Stimulated activated CD4-positive, alpha-beta T cell treated with anti-CD3 and anti-CD28 coated beads, TNF-alpha, amount 100 ng/mL, for 4 hours (primary cell): ENCODE measurements at places on chromosomes 3 and 15.

DNA sequence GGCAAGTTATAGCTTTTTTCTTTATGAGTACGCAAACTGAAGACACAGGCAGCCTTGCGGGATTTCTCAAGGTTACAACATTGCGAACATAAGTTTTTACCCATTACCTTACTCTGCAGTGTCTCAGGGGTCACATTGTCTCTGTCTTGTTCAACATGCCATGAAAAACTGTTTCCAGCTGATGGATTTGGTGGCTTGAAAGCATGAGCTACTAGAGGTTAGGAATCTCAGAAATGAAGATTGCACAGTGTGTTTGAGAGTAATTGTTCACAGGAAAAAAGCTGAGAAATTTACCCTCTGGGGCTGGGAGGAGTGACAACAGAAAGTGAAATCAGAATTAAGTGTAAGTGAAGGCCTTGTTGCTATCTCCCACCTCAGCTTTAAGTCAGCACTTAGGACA lies 568.6 kb downstream of the TAFA4 start:
- no peak for DNase-seq

DNA sequence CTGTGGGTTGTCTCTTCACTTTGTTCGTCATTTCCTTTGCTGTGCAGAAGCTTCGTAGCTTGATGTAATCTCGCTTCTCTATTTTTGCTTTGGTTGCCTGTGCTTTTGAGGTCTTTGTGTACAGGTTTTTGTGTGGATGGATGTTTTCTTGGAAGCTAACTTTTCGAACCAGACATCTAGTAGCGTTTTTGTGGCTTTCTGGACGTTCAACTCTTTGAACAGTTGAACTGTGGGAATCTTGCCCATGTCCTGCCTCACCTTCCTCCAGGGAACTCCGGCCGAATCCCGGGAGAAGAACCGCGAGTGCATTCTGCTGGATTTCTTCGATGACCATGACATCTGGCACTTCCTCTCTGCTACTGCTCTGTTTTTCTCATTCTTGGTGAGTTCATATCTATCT lies 70.6 kb downstream of the USF3 start:
- DNase-seq, result no peak

DNA sequence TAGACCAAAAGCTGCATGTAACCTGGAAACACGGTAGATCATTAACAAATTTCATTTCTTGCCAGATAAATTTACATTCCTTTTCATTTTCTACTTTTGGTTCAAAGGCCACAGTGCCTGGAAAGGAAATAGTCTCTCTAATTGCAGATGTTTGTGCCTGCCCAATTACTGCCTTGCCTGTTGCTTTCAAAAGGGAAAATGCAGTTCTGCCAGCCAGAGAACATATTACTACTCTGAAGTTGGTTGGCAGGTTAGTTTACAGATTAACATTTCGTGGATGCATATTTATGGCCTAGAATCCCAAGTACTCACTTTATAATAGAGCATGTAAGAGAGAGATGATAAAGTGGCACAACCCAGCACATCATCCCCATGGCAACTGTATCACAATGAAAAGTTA lies 124.3 kb upstream of the LRRC3B start:
- no peak for DNase-seq

DNA sequence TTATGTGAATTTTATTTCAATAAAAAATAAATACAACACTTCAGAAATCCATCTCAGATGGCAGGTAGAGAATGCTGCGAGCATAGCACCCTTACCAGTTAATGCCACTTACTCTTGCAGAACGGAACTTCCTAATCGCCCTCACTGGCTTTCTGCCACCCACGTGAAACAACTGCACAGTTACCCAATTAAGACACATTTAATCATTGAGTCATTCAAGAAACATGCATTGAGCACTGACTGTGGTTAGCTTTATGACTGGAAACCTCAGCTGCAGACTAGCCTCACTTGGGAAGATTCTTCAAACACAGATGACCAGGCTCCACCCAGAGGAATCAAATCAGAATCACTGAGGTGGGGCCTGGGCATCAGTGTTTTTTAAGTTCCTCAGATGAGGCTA lies 5.6 kb upstream of the MFGE8 start:
- no peak for DNase-seq

- no peak for DNase-seq
These were observed 6.2 kb downstream of the P2RY1 start for GRCh38 chr3:152841131-152841530.

DNA sequence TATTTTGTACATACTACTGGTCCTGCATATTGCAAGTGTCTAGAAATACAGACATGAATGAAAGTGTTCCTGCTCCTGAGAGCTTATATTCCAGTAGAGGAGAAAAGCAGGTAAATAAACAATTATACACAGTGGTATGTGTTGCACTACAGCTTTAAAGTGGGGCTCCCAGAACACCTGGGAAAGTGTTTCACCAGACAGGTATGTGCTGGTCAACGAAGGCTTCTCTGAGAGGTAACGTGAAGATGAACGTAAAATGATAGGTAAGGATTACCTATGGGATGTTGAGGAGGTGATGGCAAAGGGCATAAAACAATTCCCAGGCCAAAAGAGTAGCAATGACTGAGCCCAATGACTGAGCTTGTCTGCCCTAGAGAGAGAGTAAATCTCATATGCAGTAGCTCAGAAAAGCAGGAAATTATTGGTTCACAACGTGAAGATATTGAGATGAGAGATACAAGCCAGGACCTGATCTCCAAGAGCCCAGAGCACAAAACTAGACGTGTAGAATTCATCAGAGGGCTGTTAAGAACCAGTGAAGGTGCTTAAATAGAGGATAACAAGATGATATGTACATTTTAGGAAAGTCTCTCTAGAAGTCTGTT lies 459.1 kb upstream of the BCHE start:
- no peak for DNase-seq

GRCh38 chr3:151722856-151723255 lies 10.9 kb upstream of the AADACL2 start:
- no peak for DNase-seq

- no peak for DNase-seq
These were observed 51.6 kb downstream of the ZBTB38 start for GRCh38 chr3:141419946-141420345.

DNA sequence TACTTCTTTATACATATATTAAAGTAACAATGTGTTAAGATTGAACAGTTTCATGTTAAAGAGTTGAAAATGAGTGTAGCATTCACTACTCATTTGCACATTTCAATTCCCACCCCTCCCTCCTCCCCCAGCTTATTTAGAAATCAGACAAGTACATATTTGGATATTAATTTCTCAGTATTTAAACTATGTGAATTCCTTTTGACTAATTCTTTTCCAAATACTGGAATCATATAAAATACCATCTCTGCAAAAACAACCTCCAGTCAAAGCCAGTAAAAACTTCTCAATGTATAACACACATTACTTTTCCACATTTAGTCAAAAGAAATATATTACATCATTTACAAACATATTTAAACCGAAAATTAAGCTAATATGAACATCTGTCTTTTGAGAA lies 25.5 kb upstream of the SHC4 start:
- DNase-seq, result no peak

DNA sequence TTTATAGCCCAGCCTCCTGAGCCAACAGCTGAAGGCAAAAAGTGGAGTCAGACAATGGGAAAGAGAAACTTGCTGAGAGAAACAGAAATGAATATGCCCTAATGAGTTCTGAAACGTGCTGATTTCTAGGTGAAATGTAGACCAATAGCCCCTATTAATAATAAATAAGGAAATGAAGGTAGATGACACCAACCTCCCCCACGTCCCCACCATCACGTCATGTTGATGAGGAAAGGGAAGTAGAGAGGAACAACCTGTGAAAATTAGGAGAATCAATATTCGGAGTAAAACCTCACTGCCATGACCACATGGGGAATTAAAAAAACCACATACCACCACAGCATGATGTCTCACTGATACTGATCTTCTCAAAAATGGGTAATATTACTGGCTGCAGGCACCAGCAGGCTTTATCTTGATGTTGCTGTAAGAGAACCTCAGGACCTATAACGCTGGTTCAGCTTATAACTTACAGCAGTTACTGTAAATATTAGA lies 64.0 kb downstream of the KAT2B start:
- DNase-seq, result peak; percentile 6

GRCh38 chr3:110806924-110807323 lies 264.7 kb upstream of the NECTIN3 start:
- no peak for DNase-seq

DNA sequence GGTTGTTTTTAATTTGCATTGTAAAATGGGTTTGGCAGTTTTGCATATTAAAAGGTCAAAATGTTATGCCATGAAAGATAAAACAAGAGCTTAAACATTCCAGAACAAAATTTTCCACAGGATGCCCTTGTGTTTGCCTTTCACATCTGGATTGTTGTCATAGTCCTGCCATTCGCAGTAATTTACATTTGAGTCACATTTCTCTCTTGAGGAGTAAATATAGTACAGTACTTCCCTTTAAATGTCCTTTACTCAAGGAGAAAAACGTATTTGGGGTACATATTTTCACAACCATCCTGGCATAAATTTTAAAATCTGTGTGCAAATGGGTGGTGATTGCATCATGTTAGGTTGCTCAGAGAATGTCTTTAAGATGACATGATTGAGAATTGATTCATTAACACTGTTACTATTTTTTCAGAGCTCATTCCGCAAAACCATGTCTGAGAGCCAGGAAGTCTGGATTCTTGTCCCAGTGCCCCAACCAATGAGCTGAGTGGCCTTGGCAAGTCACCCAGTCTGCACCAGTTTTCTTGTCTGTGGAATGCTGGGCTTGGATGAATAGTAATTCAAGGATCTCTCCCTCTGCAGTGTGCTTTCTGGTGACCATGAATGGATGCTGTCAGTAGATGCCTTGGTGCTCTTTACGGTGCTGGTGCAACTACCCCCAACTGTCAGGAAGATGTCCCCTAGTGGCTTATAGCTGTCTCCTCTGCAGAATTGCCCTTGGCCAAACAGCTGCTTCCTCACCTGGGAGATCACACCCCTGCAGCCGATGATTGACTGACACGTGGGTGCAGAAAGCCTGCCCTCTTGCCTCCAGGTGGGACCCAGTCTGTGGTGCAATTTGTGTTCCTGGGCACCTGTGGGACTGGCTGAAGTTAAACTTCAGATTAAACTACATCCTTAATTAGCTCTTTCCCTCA lies 43.0 kb downstream of the ABHD5 start:
- no peak for DNase-seq

DNA sequence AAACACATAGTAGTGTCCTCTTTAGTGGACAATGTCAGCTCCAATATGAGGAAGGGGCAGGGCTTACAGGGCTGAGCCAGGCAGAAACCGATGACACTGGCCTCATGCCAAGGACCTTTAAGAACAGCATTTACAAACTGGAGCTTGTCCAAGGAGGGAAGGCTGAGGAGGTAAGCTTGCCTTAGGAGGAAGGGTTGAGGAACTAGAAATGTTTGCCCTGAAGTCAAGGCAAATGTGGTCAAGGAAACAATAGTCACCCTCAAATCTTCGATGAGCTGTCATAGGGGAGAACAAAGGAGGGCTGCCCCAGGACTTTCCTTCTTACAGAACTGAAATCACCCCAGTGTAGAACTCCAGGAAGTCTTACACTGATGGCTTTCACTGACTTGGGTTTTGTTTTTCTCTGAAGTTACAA lies 136.4 kb downstream of the LIPC start:
- DNase-seq, result no peak

DNA sequence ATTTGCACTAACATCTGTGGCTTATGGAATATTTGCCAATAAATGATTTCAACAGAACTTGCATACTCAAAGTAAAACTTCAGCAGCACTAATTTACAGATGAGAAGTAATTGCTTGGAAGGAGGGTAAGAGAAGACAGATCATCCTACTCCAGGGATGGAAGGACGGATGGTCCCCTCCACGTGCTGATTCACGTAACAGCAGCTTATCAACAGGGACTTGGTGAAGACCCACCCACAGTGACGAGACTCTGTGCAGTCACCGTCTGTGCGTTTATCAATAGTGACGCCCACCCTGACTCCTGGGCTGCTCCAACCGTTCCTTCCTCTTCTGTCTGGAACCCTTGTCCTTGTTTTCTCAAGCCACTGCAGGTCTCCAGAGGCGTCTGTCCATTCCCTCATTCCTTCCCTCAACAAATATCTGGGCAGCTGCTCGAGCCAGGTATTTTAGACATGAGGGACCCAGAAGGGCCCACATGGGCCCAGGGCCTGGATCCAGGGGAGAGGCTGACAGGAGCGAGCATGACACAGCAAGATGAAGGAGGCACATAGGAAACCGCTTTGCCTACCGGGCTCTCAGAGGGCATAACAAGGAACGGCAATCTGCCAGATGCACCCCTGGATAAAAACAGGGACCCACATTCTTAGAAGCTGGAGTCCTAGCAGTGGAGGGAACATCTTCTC lies 33.3 kb downstream of the PCSK6 start:
- DNase-seq, result no peak

GRCh38 chr3:46089237-46090011 lies 62.1 kb upstream of the XCR1 start:
- DNase-seq, result no peak

DNA sequence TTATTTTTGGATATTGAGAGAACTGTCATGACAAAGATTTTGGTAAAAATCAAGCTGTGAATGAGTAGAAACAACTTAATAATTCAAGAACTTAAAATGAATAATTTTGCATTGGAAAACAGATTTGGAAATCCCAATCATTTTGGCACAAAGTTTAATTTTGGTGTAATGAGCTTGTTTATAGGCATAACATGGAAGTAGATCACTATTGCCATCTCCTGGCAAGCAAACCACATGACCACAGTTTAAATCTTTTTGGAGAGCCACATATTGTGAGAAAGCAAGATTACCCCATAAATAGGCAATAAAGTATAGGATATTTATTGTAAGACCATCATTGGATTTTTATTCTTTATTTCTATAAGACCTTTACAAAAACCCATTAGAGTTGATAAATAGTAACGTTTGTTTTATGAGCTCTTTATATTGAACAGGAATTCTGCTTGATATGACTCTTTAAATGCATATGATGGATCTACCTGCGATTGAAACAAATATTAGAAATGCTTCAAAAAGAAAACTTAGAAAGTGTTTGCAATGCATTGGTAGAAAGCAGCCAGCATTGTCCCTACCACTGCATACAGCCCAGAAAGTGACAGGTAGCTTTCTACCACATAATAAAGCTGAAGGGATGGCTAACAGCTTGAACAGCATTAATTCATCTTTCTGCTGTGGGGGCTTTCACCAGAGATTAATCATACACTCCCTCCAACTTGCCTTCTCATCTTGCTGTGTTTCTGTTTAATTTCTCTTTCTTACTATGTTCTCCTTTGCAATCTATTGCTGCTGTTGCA lies 766.8 kb downstream of the TBL1XR1 start:
- DNase-seq, result no peak

- no peak for DNase-seq
These were observed 73.8 kb downstream of the ZBBX start for GRCh38 chr3:167306319-167306718.

GRCh38 chr3:139491027-139491700 lies 14.8 kb upstream of the RBP2 start:
- no peak for DNase-seq

DNA sequence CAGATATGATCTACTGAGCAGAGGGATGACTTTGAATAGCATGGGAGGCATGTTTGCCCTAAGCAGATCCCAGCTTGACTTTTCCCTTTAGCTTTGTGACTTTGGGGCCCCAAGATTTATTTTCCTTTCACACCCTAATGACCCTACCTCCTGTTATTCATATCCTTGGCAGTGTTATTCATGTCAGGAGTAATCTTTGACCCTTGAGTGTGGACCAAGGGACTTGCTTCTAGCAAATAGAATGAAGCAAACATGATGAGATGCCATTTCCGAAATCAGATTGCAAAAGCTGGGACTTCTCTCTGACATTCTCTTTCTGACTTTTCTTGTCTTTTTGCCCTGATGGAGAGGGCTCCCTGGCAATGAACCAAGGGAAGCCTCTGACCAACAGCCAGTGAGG lies 415.4 kb upstream of the PROK2 start:
- no peak for DNase-seq
